ENCODE measurements at places on chromosomes 3 and 15. TPM values are rescaled to one million over a fixed set of nuclear protein-coding genes. Genes with fewer than 3 reads are reported as not detected.

The UBL7 gene
- 52.2 TPM for total RNA-seq

The SOX14 gene
- not detected for total RNA-seq

The NMNAT3 gene
- total RNA-seq: 1.1 TPM

The GOLGA8T gene
- not detected for total RNA-seq

The LMCD1 gene
- 1.1 TPM for total RNA-seq

The SERINC4 gene
- 0.50 TPM for total RNA-seq

The SOX2 gene
- total RNA-seq: not detected

The ROPN1B gene
- not detected for total RNA-seq

The GOLGA8N gene
- 8.1 TPM for total RNA-seq

The AP3B2 gene
- 0.08 TPM for total RNA-seq

The CCDC80 gene
- not detected for total RNA-seq

The ALCAM gene
- 4.5 TPM for total RNA-seq

The TMC3 gene
- total RNA-seq: not detected

The GPR149 gene
- total RNA-seq: not detected

The SMCO1 gene
- not detected for total RNA-seq

The UBE2E1 gene
- 66.1 TPM for total RNA-seq

The SCAANT1 gene
- not detected for total RNA-seq

The AQP9 gene
- not detected for total RNA-seq

The FANCD2OS gene
- total RNA-seq: not detected

The ANKRD34C gene
- not detected for total RNA-seq

The CFAP44 gene
- total RNA-seq: 6.9 TPM

The RAB8B gene
- 115 TPM for total RNA-seq

The SGO1 gene
- total RNA-seq: 35.6 TPM

The PP2D1 gene
- not detected for total RNA-seq

The MCF2L2 gene
- total RNA-seq: 3.6 TPM

The MRAS gene
- not detected for total RNA-seq

The GAP43 gene
- total RNA-seq: not detected

The LEKR1 gene
- 0.47 TPM for total RNA-seq

The MESP1 gene
- 1.6 TPM for total RNA-seq

The FBXL22 gene
- 0.81 TPM for total RNA-seq

The FGF7 gene
- total RNA-seq: not detected

The SNURF gene
- total RNA-seq: 7.3 TPM

The PLSCR1 gene
- total RNA-seq: 146 TPM

The GOLGA6A gene
- total RNA-seq: not detected

The PDCD10 gene
- total RNA-seq: 72.5 TPM

The IL16 gene
- 239 TPM for total RNA-seq

The DAG1 gene
- 18.1 TPM for total RNA-seq

The VIPR1 gene
- 19.9 TPM for total RNA-seq

The EFCC1 gene
- 0.07 TPM for total RNA-seq

The CDV3 gene
- total RNA-seq: 177 TPM

The DUOXA1 gene
- total RNA-seq: not detected

The LARP6 gene
- not detected for total RNA-seq

The MORC1 gene
- total RNA-seq: not detected

The INSYN1 gene
- total RNA-seq: not detected

The MME gene
- not detected for total RNA-seq

The CHL1 gene
- not detected for total RNA-seq

The COX17 gene
- 54.5 TPM for total RNA-seq

The DET1 gene
- 4.9 TPM for total RNA-seq

The AQR gene
- 43.7 TPM for total RNA-seq

The FRMD5 gene
- total RNA-seq: not detected

The A4GNT gene
- total RNA-seq: not detected

The SAMD7 gene
- total RNA-seq: not detected

The MB21D2 gene
- 7.7 TPM for total RNA-seq

The FAM162A gene
- total RNA-seq: 48.3 TPM

The MLF1 gene
- 0.79 TPM for total RNA-seq

Data from activated CD4-positive, alpha-beta T cell treated with anti-CD3 and anti-CD28 coated beads, Interleukin-2, amount 10 ng/mL, durations not matched to agents 7 days and 5 days (primary cell).